ENCODE measurements at places on chromosomes 4 and X.

- DNase-seq = no peak
Observed at GRCh38 chr4:26964994-26965393, 104.4 kb downstream of the STIM2 start.

- DNase-seq = no peak
Observed at GRCh38 chr4:101649790-101650515, 140.6 kb upstream of the BANK1 start.

DNA sequence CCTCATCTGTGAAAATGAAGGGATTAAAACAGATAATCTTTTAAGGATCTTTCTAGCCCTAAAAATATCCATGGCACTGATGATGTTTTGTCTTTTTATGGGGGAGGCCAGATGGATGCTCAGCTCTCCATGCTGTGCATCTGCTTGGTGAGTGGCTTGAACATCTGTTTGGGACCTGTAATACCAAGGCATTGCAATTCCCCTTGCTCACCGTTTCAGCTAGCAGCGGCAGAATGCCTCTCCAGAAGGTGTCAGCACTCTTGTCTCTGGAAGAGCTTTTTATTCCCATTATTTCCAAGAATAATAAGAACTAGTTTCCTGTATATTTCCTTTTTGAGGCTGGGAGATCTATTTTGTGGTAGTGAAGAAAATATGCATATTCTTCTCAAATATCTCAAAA, 151.9 kb upstream of the ANK2 start:
- no peak for DNase-seq

DNA sequence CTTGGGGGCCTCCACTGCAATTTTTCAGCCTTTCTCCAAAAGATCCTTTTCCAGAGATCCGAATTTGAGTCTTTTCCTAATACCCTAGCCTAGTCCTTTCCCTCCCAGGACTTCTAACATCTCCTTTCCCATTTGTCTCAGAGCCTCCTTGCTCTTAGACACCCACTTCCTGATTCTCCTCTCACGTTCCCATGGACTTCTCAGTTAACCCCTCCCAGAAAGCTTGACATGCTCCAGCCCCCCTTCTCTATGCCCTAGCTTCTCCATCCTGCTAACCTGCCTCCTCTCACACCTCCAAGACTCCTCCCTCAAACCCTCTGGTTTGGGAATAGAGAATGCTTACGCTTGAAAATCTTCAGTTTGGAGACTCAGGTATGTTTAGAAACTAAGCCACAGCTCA, 2.5 kb downstream of the UBA1 start:
- DNase-seq = no peak

DNA sequence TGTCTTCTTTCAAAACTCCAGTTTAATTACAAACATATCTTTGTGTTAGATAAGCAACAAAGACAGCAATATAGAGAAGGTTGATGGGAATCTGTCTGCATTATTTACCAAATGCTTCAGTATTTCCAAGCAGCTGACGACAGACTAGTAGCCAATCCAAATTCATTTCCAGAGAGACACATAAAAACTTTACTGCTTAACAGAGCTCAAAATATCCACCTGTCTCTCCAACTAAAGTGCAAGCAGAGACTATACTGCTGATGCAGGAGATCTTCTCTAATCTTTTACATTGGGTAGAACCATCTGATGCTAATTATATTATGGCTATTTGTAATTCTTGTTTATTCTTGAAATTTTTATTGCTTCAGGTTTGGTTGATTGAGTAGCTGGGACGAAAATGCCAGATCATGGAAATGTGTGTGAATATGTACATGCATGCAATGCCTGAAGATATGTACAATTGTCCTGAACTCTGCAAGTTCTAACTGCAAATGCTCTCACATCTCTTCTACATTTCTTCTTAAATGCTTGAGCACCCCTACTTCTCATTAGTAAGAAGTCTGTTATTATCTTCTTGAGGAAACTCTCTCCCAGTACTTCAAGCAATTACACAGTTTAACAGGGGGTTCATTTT, 200.0 kb downstream of the PDHA2 start:
- no peak for DNase-seq

DNA sequence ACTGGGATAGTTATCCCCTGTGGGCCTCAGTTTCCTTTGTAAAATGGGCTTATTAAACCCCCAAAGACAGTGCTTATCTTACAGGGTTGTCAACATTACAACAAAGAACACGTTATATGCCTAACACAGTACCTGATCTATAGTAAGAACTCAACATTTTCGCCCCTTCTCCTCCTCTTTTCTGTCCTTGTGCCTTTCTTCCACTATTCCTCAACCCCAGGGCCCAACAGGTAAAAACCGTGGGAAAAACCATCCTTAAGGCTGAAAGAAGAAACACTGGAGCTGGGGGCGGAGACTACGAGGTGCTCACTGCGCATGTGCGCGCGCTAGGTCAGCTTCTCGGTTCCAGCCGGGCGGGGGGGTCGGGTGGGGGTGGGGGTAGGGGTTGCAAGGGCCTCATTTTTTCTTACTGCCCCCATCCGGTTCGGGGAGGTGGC, 426 bp upstream of the XIAP start:
- DNase-seq = peak; percentile 34

GRCh38 chr4:1940566-1940965, 68.2 kb downstream of the NELFA start:
- no peak for DNase-seq

Data from hippocampal formation (tissue), 2 donors.